ENCODE measurements at places on chromosomes 3 and 15. TPM values are rescaled to one million over a fixed set of nuclear protein-coding genes. Genes with fewer than 3 reads are reported as not detected.

- no peak for DNase-seq
These were observed 318.8 kb upstream of the GBE1 start for GRCh38 chr3:82080261-82080660.

GRCh38 chr15:73799466-73799865 is 46.3 kb upstream of the INSYN1 start:
- no peak for DNase-seq

DNA sequence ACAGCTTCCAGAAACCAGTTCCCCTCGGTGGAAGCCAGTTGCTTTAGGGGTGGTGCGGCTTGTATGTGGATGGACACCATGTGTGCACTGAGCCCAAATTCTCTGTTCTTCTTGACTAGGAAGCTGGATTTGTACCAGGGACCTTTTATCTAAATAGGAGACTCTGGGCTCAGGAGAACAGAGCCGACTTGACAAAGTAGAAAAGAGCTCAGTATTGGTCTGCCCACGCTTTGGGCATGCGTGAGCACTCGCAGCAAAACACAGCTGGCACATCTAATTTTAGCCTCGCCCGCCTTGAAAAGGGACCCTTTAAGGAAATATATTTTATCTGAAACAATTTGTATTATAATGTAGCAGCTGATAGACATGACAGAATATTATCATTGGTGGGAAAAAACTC is 1.1 kb upstream of the RBMS3 start:
- no peak for DNase-seq

Gene UBA3
- 34.4 TPM for total RNA-seq

Gene DNAH1
- 1.5 TPM for total RNA-seq

Gene CX3CR1
- 0.33 TPM for total RNA-seq
